ENCODE measurements at places on chromosomes 16 and 17. TPM values are rescaled to one million over a fixed set of nuclear protein-coding genes. Genes with fewer than 3 reads are reported as not detected.

DNA sequence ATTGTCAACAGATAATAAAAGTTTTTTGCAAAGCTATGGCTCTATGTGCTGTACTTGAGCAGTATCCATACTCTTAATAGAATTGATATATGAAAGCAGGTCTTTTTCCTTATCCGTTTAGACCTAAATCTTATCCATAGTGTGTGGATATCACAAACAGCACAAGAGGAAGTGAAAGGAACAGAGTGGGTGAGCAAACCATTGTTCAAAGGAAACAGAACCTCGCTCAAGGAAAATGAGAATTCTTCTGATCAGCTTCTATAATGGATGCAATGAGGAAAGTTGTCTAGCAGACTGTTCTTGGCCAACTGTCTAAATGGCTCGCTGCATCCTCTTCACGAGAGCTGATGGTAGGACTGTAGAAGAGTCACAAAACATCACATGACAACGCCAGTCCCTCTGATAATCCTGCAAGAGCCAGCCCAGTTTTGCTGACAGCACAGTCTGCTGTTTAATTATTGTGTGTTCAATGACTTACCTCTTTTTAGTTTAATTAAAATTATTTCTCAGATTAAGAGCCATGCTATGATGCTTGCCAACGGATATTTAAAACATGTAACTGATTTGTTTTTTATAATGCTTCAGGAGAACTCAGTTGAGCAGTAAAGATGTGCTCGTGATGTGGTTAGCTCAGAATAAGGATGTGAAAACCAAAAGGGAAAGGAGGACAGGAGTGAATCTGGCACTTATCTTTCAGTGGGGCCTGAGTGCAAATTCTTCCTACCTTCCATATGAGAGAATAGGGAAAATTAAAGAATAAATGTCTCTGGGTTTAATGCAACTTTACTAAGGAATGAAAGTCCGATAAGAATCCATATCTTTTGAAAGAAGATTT, 38.5 kb downstream of the WWOX start:
- H3K36me3 ChIP-seq: no peaks in the 10 kb centered on the region
- H3K27ac ChIP-seq: no peak overlapping the region
- H3K27me3 ChIP-seq: no peaks in the 10 kb centered on the region
- H3K4me3 ChIP-seq: no peak overlapping the region

NSMCE1 gene
- total RNA-seq: 19.6 TPM

DNA sequence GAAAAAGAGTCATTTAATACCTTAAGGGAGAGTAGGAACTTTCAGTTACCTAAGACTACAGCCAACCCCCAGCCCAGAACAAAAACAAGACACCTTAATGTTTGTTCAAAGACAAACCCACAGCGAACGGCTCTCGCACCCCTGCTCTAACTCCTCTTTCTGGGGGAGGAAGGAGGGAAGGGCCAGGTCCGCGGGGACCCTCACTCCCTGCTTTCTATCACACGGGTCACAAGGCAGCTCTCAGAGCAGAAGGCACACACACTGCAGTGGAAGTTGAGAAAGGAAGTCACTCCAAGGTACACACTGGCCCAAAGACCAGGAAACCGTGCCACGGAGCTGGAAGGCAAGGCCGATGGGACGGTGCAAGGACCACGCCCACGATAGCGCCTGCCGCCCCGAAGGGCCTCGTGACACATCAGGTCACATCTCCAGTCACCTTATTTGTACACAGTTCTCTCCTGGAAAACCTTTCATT, 10.0 kb downstream of the LITAFD start:
- peaks cover 28% of the 10 kb centered on the region for H3K36me3 ChIP-seq
- H3K4me1 ChIP-seq: peaks cover 22% of the 10 kb centered on the region
- H3K27ac ChIP-seq: peak overlapping the region; percentile 70
- peak; percentile 47 for DNase-seq

C16orf96 gene
- 0.23 TPM for total RNA-seq

DNA sequence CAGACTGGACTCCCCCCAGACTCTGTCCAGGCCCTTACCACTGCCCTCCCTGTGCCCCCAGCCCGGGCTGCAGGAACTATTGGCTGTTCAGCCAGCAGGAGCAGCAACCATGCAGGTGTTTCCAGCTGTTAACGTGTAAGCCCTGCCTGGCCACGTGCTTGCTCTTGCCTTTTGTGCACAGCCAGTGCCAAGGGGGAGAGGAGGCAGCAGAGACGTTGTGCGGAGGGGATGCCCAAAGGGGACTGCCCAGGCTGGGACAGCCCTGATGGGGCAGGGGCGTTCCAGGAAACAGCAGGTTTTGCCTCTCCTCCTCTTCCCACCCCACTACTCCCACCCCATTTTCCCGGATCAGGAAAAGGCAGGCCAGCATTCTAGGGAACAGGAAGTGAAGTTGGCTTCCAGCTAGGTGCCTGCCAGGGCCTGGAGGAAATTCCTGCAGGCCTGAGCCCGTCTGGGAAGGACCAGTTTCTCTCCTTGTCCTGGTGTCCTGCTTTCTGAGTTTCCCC, 16.7 kb upstream of the LASP1NB start:
- DNase-seq: no peak
- H3K27ac ChIP-seq: peak overlapping the region; percentile 22
- H3K36me3 ChIP-seq: peaks cover 24% of the 10 kb centered on the region
- H3K4me1 ChIP-seq: peaks cover 37% of the 10 kb centered on the region
- no peaks in the 10 kb centered on the region for H3K27me3 ChIP-seq
- no peak overlapping the region for H3K4me3 ChIP-seq

DNA sequence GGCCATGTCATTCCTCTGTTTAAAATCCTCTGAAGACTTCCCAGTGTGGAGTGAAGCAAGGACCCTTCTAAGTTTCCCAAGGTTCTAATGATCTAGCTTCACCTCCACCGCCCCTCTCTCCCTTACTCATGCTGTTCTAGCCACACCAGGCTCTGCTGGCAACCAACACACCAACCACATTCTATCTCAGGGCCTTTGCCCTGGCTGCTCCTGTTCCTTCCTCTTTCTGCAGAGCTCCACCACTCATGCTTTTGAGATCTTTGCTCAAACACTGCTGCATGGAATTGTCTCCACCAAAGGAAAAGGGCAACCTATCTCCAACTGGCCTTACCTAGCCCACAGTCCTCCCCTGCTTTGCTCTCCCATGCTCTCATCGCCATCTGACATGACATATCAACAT, 128.7 kb downstream of the XYLT1 start:
- H3K4me1 ChIP-seq: peaks cover 19% of the 10 kb centered on the region
- no peaks in the 10 kb centered on the region for H3K36me3 ChIP-seq
- no peak overlapping the region for H3K4me3 ChIP-seq
- H3K27me3 ChIP-seq: no peaks in the 10 kb centered on the region
- DNase-seq: no peak
- no peak overlapping the region for H3K27ac ChIP-seq

- H3K27me3 ChIP-seq: no peaks in the 10 kb centered on the region
- H3K4me1 ChIP-seq: peaks cover 2% of the 10 kb centered on the region
- H3K27ac ChIP-seq: no peak overlapping the region
- H3K36me3 ChIP-seq: no peaks in the 10 kb centered on the region
Observed at GRCh38 chr16:74372953-74373846, 2.9 kb upstream of the NPIPB15 start.

ANKFN1 gene
- total RNA-seq: not detected

- no peak for DNase-seq
- H3K27ac ChIP-seq: peak overlapping the region; percentile 91
- H3K36me3 ChIP-seq: peaks cover 24% of the 10 kb centered on the region
Observed at GRCh38 chr17:8382052-8382879, 727 bp downstream of the RPL26 start.

KCNG4 gene
- not detected for total RNA-seq

GRCh38 chr16:8776129-8776584, 21.3 kb downstream of the TMEM186 start:
- no peak overlapping the region for H3K4me3 ChIP-seq
- no peaks in the 10 kb centered on the region for H3K27me3 ChIP-seq
- H3K27ac ChIP-seq: no peak overlapping the region

Measured in chondrocyte (in vitro differentiated cells).